ENCODE measurements at places on chromosomes 6 and 20.

DNA sequence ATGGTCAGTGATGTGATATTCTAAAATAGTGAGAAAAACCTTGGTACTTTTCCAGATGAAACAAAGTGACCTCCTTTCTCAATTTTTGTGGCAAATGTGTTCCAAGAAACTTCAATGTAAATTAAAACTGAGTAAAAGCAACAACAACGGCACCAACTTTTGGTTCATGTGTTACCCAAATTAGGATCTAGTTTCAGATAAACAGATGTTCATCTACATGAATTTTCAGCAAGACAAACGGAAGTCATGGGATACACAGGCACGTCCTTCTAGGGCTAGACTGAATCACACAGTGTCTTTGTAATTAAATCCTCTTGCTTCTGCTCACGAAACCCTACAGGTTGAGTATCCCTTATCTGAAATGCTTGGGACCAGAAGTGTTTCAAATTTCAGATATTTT, 915.2 kb downstream of the TFAP2A start:
- no peak for DNase-seq

- DNase-seq = no peak
These were observed 1292.6 kb upstream of the MAP3K7 start for GRCh38 chr6:91879386-91879995.

- DNase-seq = peak; percentile 23
These were observed 100.9 kb downstream of the FUT9 start for GRCh38 chr6:96116674-96117073.

GRCh38 chr6:20540683-20541082, 6.4 kb downstream of the CDKAL1 start:
- DNase-seq = no peak

- DNase-seq = no peak
These were observed 154.4 kb downstream of the TTLL2 start for GRCh38 chr6:167479301-167479700.

- no peak for DNase-seq
These were observed 37.9 kb downstream of the KCNB1 start for GRCh38 chr20:49444553-49444990.
